ENCODE measurements at places on chromosomes 7 and 10. TPM values are rescaled to one million over a fixed set of nuclear protein-coding genes. Genes with fewer than 3 reads are reported as not detected.

The ANKRD26 gene
- 8.6 TPM for total RNA-seq

The NOD1 gene
- total RNA-seq = 1.4 TPM

The RELN gene
- 19.4 TPM for total RNA-seq

The FGL2 gene
- total RNA-seq = 1.3 TPM

The SPDYE11 gene
- not detected for total RNA-seq

The TLL2 gene
- under 0.01 TPM for total RNA-seq

The LMTK2 gene
- total RNA-seq = 5.0 TPM

The CPA1 gene
- total RNA-seq = not detected

The FOXI2 gene
- total RNA-seq = not detected

The JAKMIP3 gene
- under 0.01 TPM for total RNA-seq

The DNA2 gene
- total RNA-seq = 10.0 TPM

The TFR2 gene
- total RNA-seq = under 0.01 TPM

The CYP3A4 gene
- total RNA-seq = not detected

The MSANTD7 gene
- total RNA-seq = 16.0 TPM

The PLAC9 gene
- 1.6 TPM for total RNA-seq

The KCND2 gene
- under 0.01 TPM for total RNA-seq

The RUFY2 gene
- total RNA-seq = 16.4 TPM

The YWHAG gene
- total RNA-seq = 40.1 TPM

The UNC5B gene
- 1.6 TPM for total RNA-seq

The TAC1 gene
- not detected for total RNA-seq

The PVRIG gene
- not detected for total RNA-seq

The CXCL12 gene
- total RNA-seq = 15.8 TPM

The CALHM3 gene
- not detected for total RNA-seq

The RAMP3 gene
- not detected for total RNA-seq

The CHAT gene
- not detected for total RNA-seq

The NME8 gene
- total RNA-seq = not detected

The MYL10 gene
- not detected for total RNA-seq

The MOGAT3 gene
- total RNA-seq = not detected

The GALNT17 gene
- total RNA-seq = not detected

The SPDYE8 gene
- not detected for total RNA-seq

The COMMD3 gene
- total RNA-seq = 44.8 TPM

The ADAMTS14 gene
- under 0.01 TPM for total RNA-seq

The FAM149B1 gene
- total RNA-seq = 28.3 TPM

The MRPS24 gene
- total RNA-seq = 151 TPM

The NPM3 gene
- 112 TPM for total RNA-seq

The LIPJ gene
- not detected for total RNA-seq

The CTBP2 gene
- 74.2 TPM for total RNA-seq

The CCSER2 gene
- 27.8 TPM for total RNA-seq

The AS3MT gene
- total RNA-seq = 7.5 TPM

The CYP26A1 gene
- total RNA-seq = not detected

The OPN1SW gene
- total RNA-seq = not detected

All from IMR-90 (cell line).